ENCODE measurements at places on chromosomes 2 and 18.

- no peak for DNase-seq
Measured at GRCh38 chr18:22285361-22286140, 116.2 kb downstream of the GATA6 start.

- no peak for DNase-seq
Measured at GRCh38 chr18:48354746-48355260, 54.4 kb downstream of the ZBTB7C start.

GRCh38 chr2:108382196-108382595, 4.4 kb downstream of the SULT1C4 start:
- no peak for DNase-seq

- no peak for DNase-seq
Measured at GRCh38 chr2:178531168-178531567, 50.9 kb downstream of the PLEKHA3 start.

DNA sequence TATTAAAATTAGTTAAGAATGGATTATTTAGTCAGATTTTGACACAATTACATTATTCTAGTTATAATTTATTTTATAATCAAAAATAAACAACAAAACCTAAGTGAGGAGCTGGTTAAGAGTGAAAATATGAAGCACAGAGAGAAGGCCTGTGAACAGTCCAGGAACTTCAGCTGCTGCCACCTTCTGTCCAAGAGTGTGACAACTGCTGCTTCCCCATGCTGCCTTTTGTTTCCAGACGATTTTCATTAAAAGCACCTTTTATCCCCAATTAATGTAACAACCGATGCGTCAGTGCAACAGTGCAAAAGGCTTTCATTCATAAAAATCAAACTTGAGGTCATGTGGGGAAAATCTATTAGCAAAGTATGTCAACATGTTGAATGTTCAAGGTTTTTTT, 363.6 kb downstream of the CTNNA2 start:
- no peak for DNase-seq

Measured in stimulated activated CD8-positive, alpha-beta memory T cell treated with anti-CD3 and anti-CD28 coated beads, Interleukin-4, amount 100 ng/mL, for 24 hours (primary cell).